ENCODE measurements at places on chromosomes 4 and X.

GRCh38 chrX:9352694-9353411, 112.0 kb upstream of the TBL1X start:
- DNase-seq, result no peak

- no peak for DNase-seq
These were observed 28.7 kb downstream of the S100G start for GRCh38 chrX:16678689-16679088.

GRCh38 chr4:162839814-162840213, 326.9 kb downstream of the NAF1 start:
- no peak for DNase-seq

DNA sequence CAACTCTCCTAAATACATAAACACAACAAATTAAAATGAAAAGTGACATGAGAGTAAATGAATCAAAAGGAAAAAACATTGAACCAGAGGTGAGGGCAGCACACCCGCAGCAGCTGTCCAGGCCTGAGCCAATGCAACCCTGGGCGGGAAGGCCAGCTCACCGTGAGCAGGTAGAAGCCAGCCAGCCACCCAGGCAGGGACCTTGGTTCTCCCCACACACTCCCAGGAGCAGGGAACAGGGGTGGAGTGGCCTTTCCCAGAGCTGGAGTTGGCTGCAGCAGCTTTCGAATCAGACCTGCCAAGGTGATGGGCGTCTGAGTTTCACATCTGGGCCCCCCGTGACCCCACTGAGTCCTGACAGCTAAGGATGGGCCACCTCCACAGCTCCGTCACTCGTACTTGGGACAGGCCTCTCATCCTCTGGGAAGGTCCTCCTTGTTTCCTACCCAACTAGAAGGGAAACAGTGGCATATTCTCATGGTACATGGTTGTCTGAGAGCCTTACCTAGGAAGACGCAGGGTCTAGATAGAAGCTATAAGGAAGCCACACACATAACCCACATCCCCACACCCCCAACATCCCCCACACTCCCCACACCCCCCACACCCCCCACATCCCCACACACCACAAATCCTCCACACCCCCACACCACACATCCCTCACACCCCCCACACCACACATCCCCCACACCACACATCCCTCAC, 172.2 kb downstream of the DCLK2 start:
- DNase-seq, result no peak

- DNase-seq, result no peak
These were observed 7.1 kb downstream of the CLOCK start for GRCh38 chr4:55539658-55540057.

GRCh38 chrX:31433856-31434255, 362.0 kb upstream of the FTHL17 start:
- no peak for DNase-seq

- no peak for DNase-seq
These were observed 283.6 kb downstream of the GALNTL6 start for GRCh38 chr4:172096786-172097185.

DNA sequence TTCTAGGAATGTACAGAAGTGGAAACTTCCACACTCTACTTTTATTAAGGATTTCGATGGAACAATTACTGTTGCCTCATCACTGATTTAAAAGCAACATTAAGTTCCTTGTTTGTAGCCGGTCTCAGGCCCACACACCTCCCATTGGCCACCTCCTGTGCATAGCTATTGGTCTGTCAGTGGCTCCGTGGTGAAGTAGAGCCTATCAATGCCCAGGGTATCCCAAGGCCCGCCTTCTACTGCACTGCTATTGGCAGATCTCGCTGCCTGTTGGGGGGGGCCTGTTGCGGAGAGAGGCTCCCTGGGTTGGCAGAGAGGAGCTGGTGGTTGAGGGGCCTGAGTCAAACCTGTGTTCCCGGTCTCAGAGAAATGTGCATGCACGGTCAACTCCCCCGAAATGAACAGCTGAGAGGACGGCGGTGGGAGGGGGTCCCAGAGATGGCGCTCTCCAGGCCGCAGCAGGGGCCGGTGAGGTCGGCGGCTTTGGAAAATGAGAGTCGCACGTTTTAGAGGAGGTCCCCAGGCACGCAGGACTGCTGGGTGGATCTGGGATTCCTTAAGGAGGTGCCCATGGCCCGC, 4.9 kb upstream of the ARAF start:
- DNase-seq, result peak; percentile 66

DNA sequence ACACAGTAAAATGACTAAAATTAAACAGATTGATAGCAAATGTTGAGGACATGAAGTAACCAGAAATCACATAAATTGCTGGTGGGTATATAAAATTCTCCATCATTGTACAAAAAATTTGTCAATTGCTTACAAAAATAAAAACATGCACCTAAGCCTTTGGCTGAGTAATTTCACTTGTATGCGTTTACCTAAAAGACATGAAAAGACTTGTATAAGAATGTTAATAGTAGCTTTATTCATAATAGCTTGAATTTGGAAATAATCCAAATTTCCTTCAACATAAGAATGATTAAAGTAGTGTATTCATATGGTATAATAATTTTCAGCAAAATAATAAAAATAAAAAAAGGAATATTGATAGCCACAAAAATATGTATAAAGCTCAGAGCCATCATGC, 37.7 kb downstream of the PDHA2 start:
- no peak for DNase-seq

DNA sequence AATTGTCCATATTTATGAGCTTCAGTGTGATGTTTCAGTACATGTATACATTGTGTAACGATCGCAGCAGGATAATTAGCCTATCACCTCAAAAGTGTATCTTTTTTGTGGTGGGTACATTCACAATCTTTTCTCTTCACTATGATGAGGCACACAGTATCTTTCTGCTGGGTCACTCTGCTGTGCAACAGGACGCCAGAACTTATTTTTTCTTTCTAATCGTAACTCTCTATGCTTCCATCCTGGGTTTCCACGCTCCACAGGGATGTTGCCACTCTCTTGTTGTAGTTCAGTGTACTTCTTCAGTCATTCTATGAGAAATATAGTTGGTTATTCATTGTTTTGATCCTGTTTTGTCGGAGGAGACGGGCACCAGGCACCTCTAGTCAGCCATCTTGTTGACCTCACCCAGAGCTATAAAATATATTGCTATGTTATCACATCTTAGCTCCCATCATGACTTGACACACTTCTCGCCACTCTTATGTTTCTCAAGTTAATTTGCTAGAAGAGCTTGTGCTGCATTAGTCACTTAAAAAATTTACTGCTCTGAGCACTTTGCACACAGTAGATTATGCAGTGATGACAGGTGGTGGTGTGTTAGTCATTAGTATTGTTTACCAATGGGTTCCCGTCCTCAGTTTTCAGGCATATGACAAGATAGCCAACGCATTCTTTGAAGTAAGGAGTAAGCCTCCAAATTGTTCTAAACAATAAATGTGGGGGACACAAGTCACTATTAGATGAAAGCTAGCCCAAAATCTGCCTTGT, 1002.7 kb upstream of the PCDH7 start:
- no peak for DNase-seq

GRCh38 chr4:34814266-34814665, 1430.0 kb downstream of the ARAP2 start:
- no peak for DNase-seq

DNA sequence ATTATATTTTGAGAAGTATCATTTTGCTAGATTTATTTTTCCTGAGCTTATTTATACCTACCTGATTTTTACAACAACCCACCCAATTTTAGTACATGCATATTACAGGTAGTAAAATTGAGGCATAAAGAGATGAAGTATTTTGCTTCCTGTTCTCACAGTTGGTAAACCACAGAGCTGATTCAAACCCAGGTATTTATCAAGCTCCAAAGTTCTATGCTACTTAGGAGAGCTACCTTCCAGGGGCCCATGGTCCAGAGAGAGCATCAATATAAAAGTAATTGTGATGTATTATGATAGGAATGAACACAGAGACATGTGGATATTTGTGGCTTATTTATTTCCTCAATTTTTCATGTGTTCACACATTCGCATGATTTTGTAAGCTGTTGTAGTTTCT, 20.2 kb upstream of the GBA3 start:
- DNase-seq, result no peak

- no peak for DNase-seq
These were observed 1700.6 kb upstream of the TENM3 start for GRCh38 chr4:180542445-180543100.

DNA sequence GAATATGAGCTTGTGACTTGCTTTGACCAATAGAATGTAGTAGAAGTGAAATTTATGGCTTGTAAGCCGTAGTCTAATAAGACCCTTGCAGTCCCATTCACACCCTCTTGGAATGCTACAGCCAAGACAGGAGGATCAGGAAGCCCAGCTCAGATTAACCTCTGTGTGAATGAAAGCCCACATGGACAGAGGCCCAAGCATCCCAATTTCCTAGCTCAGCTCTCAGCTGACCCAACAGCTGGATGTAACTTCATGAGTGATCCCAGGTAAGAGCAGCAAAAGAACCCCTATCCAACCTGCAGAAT, 12.8 kb upstream of the PPM1K start:
- DNase-seq, result no peak

GRCh38 chrX:17740137-17741122, 3.1 kb downstream of the SCML1 start:
- no peak for DNase-seq

GRCh38 chr4:140213749-140214148, 59.8 kb upstream of the MAML3 start:
- DNase-seq, result no peak

GRCh38 chrX:31819455-31819854, 747.6 kb upstream of the FTHL17 start:
- no peak for DNase-seq

- DNase-seq, result no peak
These were observed 568.6 kb upstream of the BOD1L1 start for GRCh38 chr4:14196131-14196530.

- no peak for DNase-seq
These were observed 19.5 kb downstream of the COMMD8 start for GRCh38 chr4:47444031-47444430.

GRCh38 chrX:96453139-96453538, 231.5 kb upstream of the DIAPH2 start:
- DNase-seq, result no peak

GRCh38 chr4:41067369-41067768, 147.0 kb downstream of the APBB2 start:
- no peak for DNase-seq

DNA sequence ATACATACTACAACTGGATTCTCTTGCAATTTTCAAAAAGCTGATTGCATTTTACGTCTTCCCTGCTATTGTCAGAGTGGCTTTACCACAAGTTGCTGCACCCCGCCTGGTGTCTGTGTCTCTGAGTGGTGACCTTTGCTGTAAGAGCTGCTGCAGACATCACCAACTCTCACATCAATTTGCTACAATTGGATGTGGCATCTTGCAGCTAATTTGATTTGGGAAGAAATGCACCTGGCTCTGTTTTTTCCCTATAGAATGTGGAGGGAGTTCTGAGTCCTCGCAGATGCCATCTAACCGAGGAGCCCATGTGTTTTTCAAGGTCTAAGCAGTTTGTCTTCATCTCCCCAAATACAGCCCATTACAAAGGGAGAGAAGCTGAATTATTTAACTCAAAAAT, 73.8 kb upstream of the PHOX2B start:
- no peak for DNase-seq

- DNase-seq, result no peak
These were observed 16.2 kb upstream of the AFF1 start for GRCh38 chr4:86918539-86919072.

GRCh38 chr4:85724791-85725563, 250.0 kb downstream of the ARHGAP24 start:
- no peak for DNase-seq

All from NCI-H774 (cell line).